ENCODE measurements at places on chromosomes 6 and 20.

DNA sequence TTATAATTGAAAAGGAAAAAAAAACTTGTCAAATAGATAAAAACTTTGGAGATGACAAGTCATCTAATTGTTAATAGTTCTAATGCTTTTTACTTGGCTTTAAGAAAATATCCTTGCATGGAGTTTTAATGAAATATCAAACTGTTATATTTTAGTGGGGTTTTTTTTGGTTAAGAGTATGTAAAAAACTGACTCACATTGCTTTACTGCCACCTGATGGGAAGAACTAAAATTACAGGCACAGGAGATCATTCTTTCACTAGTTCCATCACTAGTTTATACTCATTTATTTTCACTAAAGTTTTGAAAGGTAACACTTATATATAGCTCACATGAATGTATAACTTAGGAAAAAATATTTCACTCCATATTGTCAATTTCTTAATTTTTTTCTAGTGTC lies 309.1 kb downstream of the LMBRD1 start:
- DNase-seq, result no peak

- DNase-seq, result no peak
These were observed 4.1 kb downstream of the NHLRC1 start for GRCh38 chr6:18118330-18118729.

DNA sequence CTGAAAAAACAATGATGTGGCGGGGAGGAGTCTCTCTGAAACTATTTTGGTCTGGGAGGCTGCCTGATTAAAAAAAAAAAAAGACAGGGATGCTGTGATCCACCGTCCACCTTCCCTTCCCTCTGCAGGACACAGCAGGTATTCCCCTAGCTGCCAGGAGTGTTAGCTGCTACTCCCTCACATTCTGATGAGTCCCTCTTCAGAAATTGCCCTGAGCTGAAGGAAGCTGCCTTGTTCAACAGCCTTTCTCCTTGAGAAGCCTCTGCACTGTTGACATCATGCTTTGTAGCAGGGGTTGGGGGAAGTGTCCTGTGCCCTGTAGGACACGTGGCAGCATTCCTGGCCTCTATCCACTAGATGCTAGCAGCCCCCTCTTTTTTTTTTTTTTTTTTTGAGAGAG lies 71.7 kb upstream of the ZMYND8 start:
- no peak for DNase-seq

DNA sequence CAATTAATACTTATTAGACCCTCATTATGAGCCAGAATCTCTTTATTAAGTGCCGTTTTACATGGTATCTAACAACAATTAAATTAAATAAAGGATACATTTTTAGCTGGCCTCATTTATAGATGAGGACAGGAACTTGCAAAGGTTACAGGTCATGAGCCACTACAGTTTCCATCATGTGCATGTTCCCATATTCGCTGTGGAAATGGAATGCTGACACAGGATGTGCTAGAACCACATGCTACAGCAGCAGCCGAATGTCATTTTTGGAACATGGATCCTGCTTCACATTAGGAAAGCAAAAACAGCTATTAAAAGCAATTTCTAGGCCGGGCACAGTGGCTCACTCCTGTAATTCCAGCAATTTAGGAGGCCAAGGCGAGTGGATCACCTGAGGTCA lies 5.9 kb downstream of the SLC18B1 start:
- no peak for DNase-seq

- no peak for DNase-seq
These were observed 6.3 kb upstream of the RPN2 start for GRCh38 chr20:37172836-37173235.

DNA sequence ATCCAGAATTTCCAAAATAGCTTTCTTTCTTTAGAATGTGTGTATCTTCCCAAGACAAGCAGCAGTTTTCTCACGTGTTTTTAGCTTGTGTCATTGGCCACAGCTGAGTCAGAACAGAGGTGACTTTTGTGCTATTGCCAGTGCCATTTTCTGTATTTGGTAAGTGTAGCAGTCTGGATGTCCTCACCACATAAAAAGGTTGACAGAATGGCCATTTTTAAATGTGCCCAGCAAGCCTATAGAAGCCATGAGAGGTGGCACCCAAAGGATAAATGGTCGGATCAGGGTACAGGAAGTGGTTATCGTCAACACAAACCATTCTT lies 269.5 kb upstream of the HSF2 start:
- peak; percentile 21 for DNase-seq

DNA sequence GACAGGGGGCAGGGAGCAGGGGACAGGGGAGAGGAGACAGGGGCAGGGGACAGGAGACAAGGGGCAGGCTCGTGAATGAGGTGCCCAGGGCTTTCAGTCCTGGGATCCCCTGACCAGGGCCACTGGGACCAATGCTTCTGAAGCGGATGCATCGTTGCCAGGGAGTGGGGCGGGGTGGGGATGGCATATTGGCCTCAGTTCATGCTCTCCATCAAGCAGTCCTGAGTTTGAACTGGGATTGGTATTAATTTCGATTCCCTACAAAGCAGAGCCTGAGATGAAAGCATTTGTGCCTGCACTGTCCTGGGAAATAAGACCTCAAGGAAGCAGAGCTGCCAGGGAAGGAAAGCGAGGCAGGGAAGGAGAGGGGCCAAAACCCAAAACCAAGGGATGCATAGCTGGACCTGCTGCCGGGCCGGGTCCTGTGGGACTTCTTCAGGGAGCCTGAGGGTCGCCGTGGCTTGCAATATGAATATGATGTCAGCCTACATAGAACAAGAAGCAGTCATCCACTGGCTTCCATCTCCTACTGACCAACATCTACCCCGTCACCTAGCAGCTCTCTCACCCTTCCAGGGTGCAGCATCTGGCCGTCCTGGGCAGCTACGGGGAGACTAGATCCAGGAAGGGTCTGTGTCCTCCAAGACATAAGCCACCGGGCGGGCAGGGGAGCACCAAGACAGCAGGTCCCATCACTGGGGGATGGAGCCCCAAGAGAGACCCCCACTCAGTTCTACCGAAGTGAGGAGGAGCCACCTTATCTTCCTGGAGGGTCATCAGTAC lies 233.3 kb downstream of the SYNDIG1 start:
- no peak for DNase-seq

DNA sequence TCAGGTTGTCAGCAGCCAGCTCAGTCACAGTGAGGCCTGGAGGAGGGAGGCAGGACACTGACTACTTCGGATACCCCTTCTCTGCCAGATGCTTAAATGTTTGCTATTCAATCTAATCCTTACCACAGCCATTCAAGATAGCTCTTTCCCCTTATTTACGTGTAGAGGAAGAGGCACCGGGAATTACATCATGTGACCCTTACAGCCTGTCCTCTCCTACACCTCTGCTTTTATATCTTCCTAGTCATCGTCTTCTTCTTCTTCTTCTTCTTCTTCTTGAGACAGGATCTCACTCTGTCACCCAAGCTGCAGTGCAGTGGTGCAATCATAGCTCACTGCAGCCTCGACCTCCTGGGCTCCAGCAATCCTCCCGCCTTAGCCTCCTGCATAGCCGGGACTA lies 148.1 kb upstream of the NEDD9 start:
- no peak for DNase-seq

GRCh38 chr20:44711237-44711636 lies 3.9 kb upstream of the CCN5 start:
- no peak for DNase-seq

- DNase-seq, result no peak
These were observed 12.9 kb downstream of the ITCH start for GRCh38 chr20:34375977-34376430.
